ENCODE measurements at places on chromosomes 4 and X. TPM values are rescaled to one million over a fixed set of nuclear protein-coding genes. Genes with fewer than 3 reads are reported as not detected.

The GAGE12H gene
- total RNA-seq = not detected

The C4orf50 gene
- not detected for total RNA-seq

The MAP7D2 gene
- 0.24 TPM for total RNA-seq

The HSD17B13 gene
- 0.83 TPM for total RNA-seq

The RNF128 gene
- total RNA-seq = not detected

The PALLD gene
- total RNA-seq = 734 TPM

The GCNA gene
- total RNA-seq = 1.1 TPM

The F11 gene
- not detected for total RNA-seq

The SSX1 gene
- not detected for total RNA-seq

The STOX2 gene
- 8.3 TPM for total RNA-seq

The NPY2R gene
- total RNA-seq = not detected

The FGFBP2 gene
- 2.2 TPM for total RNA-seq

The H2BW2 gene
- not detected for total RNA-seq

The DRD5 gene
- not detected for total RNA-seq

The RAI2 gene
- 18.1 TPM for total RNA-seq

The PCYT1B gene
- total RNA-seq = 0.31 TPM

The CT45A3 gene
- total RNA-seq = not detected

The RNF212 gene
- not detected for total RNA-seq

The TKTL2 gene
- not detected for total RNA-seq

The ATOH1 gene
- total RNA-seq = not detected

The HMX1 gene
- not detected for total RNA-seq

The GPM6B gene
- 2.6 TPM for total RNA-seq

The ANAPC4 gene
- total RNA-seq = 12.3 TPM
